ENCODE measurements at places on chromosomes 7 and 10. TPM values are rescaled to one million over a fixed set of nuclear protein-coding genes. Genes with fewer than 3 reads are reported as not detected.

Gene PSMG3
- 31.5 TPM for polyA plus RNA-seq

DNA sequence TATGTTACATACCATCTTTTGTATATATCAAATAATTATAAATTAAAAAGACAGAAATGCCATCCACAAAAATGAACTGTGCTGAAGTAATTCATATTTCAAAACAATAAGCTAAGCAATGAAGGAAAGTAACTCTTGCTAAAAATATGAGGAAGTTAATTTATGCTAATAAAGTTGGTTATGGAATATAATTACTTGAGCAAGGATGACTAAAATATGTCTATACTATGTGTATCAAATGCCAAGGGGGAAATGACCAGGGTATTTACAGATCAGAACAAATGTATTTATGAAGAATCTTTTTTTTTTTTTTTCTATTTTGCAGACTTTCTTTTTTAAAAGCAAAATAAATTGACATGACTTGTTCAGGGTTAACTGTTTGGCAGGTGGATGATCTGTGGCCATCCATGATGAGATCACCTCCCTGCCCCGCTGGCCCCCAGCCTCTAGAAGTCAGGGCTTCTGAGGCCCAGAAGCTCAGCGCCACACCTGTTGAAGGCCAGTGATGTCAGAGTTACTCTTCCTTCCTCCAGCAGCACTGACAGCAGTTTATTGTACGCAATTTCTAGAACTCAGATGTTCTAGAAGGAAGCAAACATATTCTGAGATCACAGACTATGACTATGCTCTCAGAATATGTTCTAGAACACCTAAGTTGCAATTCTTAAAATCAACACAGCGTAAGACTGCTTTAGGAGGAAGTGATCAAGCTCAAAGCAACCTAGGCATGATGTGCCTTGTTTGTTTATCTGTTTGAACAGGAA lies 196.1 kb upstream of the KLF14 start:
- no peak for DNase-seq

DNA sequence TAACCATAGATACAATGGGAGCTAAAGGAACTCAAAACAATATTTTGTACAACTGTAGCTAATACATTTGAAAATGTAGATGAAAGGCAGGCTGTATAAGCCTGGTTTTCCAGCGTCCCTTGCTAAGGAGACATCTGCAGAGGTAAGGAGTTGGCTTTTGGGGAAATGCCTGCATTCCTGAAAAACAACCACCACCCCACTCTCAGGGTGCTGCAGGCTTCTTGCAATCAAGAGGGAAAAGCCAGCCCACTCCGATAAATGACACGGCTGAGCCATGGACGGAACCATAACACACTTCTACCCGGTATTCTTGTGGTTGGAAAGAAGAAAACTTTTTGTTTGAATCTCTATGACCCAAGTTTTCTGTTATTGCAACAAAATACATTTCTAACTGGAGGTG lies 200.3 kb downstream of the TEX36 start:
- no peak for DNase-seq

- DNase-seq, result no peak
These were observed 99.4 kb downstream of the MKX start for GRCh38 chr10:27646194-27646593.

DNA sequence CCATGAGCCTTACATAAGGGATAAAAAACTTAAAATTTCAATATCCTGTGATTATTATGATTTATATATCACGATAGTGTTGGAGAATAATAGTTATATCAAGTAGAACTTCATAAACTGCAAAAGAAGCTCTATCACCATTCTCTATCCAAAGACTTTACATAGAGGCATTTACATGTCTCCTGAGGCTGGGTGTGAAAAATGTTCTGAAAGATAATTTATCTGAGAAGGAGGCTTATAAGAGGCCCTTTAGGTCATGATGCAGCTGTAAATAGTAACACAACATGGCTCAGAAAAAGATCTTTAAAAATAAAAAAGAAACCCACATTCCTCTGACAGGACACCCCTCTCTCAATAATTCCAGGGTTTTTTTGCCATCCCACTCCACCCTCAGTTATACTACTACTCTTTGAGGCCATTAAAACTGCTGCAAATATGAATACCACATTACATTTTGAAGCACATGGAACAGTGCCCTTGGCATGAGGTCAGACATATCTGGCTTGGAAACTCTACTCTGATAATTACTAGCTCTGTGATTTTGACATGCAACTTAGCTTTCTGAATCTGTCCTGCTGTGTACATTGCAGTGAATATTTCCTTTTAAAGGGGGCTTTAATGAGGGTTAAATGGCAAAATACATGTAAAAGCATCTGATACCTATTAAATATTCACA lies 55.5 kb downstream of the SLC16A12 start:
- no peak for DNase-seq

- no peak for DNase-seq
These were observed 43.0 kb upstream of the HECTD2 start for GRCh38 chr10:91367127-91367531.

DNA sequence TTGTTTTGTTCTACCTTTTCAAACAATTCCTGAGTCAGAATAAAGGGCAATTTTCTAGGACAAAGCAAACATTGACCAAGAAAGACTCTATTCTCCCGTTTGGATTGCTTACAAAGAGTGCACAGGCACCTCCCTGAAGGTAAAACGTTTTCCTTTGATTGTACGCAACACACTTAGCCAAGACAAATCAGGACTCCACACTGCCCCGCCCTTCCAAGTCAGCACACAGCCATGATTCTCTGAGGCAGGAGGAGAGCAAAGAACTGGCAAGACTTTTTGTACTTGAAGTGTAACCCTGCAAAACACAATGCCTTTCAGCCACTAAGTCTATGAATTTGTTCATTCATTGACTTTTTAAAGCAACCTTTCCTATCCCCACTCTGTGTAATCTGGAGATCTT lies 85.0 kb upstream of the FAM180A start:
- DNase-seq, result no peak

GRCh38 chr7:92652536-92652935 lies 62.3 kb upstream of the FAM133B start:
- DNase-seq, result no peak

GRCh38 chr7:123972045-123972444 lies 47.0 kb downstream of the SPAM1 start:
- no peak for DNase-seq
